GM13977 (cell line): ENCODE measurements at places on chromosomes 7 and 10.

- DNase-seq, result no peak
These were observed 74.4 kb downstream of the TNS3 start for GRCh38 chr7:47507522-47507921.

DNA sequence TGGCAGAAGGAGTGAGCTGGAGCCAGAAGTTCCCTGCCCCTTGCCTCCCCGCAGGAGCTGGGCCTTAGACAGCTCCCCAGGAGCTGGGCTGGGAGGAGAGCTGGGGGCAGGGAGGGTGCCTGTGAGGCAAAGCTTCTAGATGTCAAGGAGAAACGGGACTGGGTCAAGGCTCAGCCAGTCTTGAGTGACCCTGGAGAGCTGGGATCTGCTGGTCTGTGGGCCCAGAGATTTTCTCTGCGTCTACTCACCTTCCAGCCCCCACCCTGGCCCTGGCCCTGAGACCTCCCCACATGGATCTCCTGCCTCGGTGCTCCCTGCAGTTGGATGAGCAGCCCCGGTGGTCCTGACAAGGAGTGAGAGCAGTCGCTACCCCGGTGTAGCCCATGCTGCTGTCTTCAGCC, 20.3 kb upstream of the SHH start:
- DNase-seq, result no peak

DNA sequence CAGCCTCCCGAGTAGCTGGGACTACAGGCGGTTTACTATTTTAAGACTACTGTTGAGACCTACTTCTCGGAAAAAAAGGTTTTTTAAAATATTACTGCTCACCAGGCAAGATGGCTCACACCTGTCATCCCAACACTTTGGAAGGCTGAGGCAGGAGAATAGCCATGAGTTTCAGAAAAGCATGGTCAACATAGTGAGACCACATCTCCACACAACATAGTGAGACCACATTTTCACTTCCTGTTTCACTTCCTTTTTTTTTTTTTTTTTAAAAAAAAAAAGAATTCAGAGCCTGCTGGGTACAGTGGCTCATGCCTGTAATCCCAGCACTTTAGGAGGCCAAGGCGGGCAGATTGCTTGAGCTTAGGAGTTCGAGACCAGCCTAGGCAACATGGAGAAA, 46.5 kb downstream of the SVOPL start:
- no peak for DNase-seq

DNA sequence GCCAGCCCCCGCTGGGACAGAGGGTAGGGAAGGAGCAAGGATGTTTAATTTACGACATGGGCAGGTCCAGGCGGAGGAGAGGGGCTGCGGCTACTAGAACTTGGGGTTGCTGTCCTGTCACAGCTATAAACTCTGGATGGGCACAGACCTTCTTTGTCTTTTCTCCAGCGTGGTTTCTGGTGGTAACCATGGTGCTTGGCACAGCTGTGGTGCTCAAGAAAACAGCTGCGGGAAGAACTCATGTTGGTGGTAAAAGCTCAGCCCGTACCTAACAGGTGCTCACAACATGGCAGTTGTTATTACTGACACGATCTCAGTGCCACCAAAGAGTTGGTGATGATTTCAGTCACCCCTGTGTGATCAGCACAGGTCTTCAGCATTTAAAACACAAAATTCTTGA, 13.8 kb downstream of the BAIAP2L1 start:
- no peak for DNase-seq

DNA sequence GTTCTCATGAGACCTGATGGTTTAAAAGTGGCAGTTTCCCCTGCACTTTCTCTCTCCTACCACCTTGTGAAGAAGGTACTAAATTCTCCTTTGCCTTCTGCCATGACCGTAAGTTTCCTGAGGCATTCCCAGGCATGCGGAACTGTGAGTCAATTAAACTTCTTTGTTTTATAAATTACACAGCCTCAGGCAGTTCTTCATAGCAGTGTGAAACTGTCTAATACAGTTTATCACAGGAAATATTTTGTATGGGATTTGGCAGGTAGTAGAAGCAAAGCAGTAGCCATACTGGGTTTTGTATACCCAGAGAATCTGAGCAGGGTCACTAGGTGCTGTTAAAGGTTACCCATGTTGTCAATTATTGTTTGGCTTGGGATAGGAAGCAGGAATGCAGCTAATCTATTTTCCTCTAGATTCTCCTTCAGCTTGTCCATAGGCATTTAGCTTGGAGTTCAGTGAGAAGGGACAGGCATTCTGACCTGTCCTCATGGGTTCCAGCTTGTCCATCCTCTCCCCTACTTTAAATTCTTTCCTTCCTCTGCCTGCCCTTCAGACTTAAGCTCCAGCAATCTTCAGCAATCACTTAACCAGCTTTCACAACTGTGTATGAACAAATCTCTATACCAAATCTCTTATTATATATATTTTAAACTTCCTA, 186.7 kb downstream of the PCLO start:
- DNase-seq, result no peak

GRCh38 chr7:99380823-99381663, 6.5 kb downstream of the ARPC1B start:
- peak; percentile 87 for DNase-seq

DNA sequence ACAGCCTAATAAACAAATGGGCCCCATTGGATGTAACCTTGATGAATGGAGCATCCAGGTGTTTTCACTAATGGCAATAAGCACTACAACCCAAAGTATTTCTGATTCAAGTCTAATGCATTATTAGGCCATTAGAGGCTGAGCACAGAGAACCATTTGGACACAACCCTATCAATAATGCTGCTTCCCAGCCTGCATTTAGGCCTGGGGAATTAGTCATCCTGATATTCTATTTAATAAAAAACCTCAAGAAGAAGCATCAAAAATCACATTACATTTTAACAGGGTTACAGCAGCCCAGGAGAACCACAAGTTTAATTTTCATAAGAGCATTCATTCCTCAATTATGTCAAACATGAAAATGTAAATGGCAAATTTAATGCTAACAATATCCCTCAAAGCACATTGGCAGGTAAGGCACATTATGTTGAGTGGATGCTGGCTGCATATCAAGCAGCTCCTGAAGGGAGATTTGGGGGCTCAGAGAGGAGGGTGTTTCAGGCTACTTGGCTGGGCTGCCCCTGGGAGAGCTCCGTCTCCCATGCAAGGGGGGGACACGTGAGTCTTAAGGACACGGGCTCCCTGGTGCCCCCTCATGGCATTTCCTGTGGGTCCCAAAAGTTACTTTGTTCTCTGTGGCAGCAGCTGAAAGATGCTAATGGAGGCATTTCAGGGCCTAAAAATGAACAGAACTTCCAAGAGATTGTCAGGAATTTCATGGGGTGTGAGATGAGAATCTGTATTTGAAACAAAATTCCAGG, 143.4 kb downstream of the HERPUD2 start:
- no peak for DNase-seq

GRCh38 chr7:107286751-107287621, 118.2 kb downstream of the HBP1 start:
- DNase-seq, result no peak

GRCh38 chr10:114963908-114964307, 25.9 kb downstream of the TRUB1 start:
- no peak for DNase-seq

DNA sequence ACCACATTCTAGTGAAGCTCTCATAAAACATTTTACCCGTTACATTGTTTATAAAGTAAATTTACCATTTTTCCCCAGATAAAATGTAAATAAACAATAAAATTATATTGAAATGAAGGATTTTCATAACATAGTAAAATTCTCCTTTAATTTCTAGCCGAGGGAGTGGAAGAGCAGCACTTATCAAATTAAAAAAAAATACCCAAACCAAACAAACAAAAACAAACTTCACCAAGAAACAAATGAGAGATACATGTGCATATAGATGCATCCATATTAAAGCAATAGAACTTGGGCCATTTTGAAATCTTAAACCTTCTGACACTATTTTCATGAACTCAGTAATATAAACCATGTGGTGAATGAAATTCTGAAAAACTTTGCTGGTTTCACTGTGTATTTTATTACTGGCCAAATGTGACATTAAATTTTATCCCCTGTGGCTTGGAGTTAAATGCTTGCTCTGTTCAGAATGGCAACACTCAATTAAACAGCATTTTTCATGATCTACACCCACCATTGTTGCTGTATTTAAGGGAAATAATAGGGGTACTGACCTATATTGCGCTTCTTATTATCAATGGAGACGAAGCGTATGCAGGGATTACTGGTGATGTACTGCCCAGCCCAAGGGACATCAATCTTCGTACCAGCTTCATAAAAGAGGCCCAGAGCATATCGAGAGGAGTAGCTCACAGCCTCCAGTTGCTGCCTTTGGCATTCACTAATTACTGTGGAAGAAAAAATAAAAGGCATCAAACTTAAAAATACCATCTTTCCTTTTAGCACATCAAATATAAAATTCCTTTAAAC, 220.9 kb downstream of the RNLS start:
- no peak for DNase-seq

- DNase-seq, result no peak
These were observed 79.7 kb downstream of the LRRC17 start for GRCh38 chr7:102992509-102992937.

- no peak for DNase-seq
These were observed 11.5 kb downstream of the ABCB4 start for GRCh38 chr7:87463982-87464381.

- DNase-seq, result peak; percentile 40
These were observed 201.7 kb upstream of the PRSS58 start for GRCh38 chr7:142459551-142459963.

- DNase-seq, result no peak
These were observed 369.8 kb downstream of the GFRA1 start for GRCh38 chr10:115903207-115903606.

DNA sequence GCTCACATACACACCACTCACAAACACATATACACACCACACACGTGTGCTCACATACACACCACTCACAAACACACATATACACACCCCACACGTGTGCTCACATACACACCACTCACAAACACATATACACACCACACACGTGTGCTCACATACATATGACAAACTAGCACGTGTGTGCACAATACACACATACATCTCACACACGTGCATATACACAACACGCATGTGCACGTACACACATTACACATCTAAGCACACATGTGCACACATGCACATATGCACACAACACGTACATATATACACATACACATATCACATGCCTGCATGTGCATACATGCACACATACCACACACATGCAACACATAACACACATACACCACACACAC, 78.3 kb upstream of the FOXK1 start:
- DNase-seq, result no peak

DNA sequence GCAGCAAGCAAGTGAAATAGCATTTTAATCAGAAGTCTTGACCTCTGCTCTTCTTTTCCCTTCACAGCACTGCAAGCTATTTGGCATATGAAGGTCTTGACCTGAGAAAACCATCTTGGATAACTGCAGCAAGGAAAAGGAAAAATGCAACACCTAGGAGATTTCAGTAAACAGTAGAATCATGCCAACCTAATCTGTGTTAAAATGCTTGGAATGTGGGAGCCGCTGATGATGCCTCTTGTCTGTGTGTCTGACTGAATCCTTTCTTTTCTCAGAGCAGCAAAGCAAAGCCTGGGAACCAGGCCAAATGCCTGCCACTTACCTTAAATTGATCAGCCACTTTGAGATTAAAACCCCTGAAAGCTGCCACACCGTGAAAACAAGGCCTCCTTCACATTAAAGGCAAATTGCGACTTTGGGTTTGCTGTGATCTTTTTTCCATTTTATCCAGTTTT, 80.4 kb upstream of the CDK6 start:
- DNase-seq, result no peak

DNA sequence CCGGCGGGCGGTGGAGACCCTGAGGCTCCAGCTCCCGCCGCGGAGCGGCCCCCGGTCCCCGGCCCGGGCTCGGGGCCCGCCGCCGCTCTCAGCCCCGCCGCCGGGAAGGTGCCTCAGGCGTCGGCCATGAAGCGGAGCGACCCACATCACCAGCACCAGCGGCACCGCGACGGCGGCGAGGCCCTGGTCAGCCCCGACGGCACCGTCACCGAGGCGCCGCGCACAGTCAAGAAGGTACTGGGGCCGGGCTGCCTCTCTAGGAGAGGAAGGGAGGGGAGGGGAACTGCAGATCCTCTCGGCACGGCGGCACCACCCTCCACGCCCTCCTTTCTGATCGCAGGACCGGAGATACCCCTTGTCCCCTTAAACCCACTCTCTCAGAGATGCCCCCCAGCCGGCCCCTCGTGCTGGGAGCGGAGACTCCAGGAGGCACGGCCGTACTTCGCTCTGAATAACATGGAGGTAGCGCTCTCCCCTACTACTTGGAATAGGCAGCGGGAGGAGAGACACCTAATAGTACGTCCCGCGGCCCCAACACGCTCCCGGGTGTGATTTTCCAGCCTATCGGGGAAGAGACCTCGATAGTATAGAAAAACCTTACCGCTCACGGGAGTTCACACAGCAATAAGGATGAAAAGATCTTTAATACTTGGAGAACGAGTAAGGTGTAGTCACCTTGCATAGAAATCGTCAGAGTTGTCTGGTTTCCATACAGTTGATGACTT, 538 bp downstream of the AHCYL2 start:
- DNase-seq, result peak; percentile 51

GRCh38 chr10:64040781-64041180, 519.6 kb downstream of the REEP3 start:
- DNase-seq, result no peak

- DNase-seq, result no peak
These were observed 441.2 kb downstream of the PLXDC2 start for GRCh38 chr10:20257422-20257821.

GRCh38 chr10:80590585-80591125, 53.0 kb downstream of the SH2D4B start:
- no peak for DNase-seq

DNA sequence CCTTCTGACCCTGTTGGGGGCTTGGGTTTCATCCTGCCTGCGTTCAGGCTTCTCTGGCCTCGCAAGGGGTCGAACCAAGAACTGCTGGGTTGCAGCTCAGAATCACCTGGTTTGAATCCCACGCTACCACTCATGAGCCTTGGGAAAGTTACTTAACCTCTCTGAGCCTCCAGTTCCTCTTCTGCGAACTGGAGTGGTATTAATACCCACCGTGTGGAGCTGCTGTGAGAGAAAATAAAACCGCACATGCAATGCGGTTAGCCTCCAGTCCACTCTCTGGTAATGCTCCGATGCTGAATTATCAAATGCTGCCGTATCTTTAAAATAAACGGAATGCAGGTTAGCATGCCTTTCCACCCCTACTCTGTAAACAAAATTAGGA, 171.9 kb downstream of the ARHGAP12 start:
- no peak for DNase-seq

- peak; percentile 12 for DNase-seq
These were observed 1.1 kb downstream of the AHR start for GRCh38 chr7:17299483-17299991.

DNA sequence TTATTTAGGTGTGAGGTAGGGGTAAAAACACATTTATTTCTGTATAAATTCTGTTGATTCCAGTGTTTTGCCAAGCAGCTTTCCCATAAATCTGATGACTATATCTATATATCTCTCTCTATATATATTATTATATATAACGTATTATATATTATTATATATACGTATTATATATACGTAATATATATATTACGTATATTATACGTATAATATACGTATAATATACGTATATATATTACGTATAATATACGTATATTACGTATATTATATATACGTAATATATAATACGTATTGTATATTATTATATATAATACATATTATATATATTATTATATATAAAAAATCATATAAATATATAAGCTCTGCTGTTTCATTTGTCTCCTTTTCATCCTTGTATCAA, 163.5 kb downstream of the GPR158 start:
- no peak for DNase-seq

GRCh38 chr10:44935201-44935965, 24.2 kb upstream of the RASSF4 start:
- no peak for DNase-seq
